ENCODE measurements at places on chromosomes 16 and 17.

DNA sequence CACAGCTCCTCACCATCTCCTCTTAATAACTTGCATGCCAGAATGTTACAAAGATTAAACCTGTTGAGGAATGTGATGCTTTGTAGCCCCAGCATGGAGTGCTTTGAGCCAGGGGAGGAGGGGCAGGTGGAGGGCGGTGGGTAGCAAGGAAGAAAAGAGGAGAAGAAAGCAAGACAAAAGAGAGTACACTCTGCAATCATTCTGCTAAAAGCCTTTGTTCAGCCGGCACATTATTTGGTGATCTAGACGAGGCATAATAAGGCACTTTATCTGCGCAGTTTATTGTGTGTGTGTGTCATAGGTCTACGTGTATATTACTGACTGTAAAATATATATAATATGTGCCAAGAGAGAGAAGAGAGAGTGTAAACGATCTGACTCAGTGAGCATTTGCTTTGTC lies 139.1 kb downstream of the SOX9 start:
- DNase-seq: no peak

GRCh38 chr17:1379930-1380313 lies 20.1 kb downstream of the YWHAE start:
- no peak for DNase-seq

- DNase-seq: no peak
These were observed 155.3 kb downstream of the RGS9 start for GRCh38 chr17:65292430-65292829.

- DNase-seq: no peak
These were observed 39.3 kb downstream of the YPEL2 start for GRCh38 chr17:59370593-59371299.

DNA sequence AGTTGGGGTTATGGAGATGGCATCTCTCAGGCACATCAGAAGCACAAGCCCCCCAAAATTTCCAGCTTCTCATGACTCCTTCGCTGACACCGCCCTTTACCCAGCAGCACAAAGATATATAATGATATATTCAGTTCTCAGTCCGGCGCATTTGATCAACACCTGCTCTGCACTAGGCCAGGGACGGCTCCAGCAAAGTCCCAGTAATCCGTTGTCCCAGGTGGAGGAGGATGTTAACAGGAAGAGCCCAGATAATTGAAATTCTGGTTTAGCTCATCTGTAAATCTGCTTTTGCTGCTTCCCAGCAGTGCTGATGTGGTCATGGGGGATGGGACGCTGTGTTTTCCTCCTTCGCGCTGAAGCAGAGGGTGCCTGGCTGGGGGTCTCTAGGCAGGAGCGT lies 131.5 kb downstream of the OR1D5 start:
- DNase-seq: no peak

DNA sequence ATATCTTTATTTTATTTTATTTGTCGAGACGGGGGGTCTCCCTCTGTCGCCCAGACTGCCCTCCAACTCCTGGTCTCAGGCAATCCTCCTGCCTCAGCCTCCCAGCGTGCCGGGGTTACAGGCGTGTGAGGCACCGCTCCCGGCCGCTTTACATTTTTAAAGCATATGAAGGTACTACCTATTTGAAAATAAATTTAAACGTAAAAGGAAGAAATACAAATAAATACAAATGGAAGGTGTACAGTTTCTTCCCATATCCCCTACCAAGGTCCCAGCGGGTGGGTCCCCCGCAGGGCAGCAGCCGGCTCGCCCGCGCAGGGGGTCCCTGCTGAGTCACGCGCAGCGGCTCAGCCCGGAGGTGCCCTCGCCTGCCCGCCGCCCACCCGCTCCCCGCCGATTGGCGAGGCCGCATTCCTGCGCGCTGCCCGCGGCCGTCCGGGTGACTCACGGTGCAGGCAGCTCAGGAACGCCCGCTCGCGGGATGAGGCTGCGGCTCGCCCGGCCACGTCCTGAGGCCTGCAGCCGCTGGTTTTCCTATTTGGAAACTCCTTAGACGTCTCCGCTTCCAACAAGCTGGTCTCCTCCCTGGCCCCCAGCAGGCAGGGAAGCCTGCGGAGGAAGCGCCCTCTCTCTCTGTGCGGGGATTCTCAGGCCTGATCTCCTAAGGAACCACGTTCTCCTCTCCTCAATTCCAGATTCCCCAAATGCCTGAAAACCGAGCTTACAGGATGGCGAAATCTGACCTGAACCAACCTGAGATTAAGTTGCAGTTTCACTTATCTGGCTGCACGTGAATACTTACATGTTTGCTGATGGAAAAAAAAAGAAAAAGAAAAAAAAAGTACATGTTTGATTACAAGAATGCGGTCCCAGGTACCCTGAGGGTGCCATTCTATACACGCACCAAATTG lies 54.8 kb upstream of the MAP3K14 start:
- peak; percentile 70 for DNase-seq

- no peak for DNase-seq
These were observed 46.5 kb upstream of the GINS3 start for GRCh38 chr16:58345574-58346354.

- no peak for DNase-seq
These were observed 67.8 kb downstream of the CCDC182 start for GRCh38 chr17:57677301-57677700.

GRCh38 chr17:37295888-37296287 lies 79.9 kb upstream of the C17orf78 start:
- no peak for DNase-seq

- no peak for DNase-seq
These were observed 23.8 kb downstream of the NACA2 start for GRCh38 chr17:61567045-61567802.

Data from 8988T (cell line).